IMR-90 (cell line): ENCODE measurements at places on chromosomes 12 and 14. TPM values are rescaled to one million over a fixed set of nuclear protein-coding genes. Genes with fewer than 3 reads are reported as not detected.

DNA sequence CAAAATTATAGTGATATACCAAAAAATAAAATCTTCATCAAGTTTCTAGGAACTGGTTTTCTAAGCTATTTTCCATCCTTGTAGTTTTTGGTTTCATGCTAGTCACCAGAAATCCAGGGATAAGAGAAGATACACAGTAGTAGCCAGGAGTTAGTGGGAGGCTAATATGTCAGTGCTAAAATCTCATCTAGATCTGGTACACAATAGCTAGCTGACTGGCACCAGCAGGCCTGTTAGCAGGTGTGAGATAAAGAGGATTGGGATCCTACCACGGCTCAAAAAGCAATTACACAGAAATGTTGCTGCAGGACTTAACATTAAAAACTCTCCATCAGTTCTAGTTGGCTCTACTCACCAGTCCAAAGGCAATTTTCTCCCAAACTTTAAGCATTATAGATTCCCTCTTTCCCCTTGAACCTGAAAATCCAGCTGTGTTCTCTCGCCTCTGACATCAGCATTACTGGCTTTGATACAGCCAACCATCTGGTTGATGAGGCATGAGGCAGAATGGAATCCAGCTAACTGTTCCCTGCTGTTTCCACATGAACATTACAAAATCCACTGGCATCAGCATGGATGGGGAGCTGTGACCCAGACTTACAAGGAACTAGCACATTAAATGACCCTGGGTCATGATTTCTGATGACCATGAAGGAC, 41.8 kb upstream of the CCDC196 start:
- H3K27me3 ChIP-seq: no peaks in the 10 kb centered on the region
- H3K27ac ChIP-seq: no peak overlapping the region
- H3K36me3 ChIP-seq: no peaks in the 10 kb centered on the region
- DNase-seq: peak; percentile 1

The FAM186B gene
- total RNA-seq: 0.18 and 0.28 TPM in 2 replicates

- H3K36me3 ChIP-seq: peaks cover 11% of the 10 kb centered on the region
- DNase-seq: peak; percentile 74
- H3K27me3 ChIP-seq: no peaks in the 10 kb centered on the region
- no peak overlapping the region for H3K4me3 ChIP-seq
- peaks cover 6% of the 10 kb centered on the region for H3K4me1 ChIP-seq
- H3K27ac ChIP-seq: peak overlapping the region; percentile 71
Measured at GRCh38 chr12:64039281-64039871, 182.7 kb downstream of the KICS2 start.

DNA sequence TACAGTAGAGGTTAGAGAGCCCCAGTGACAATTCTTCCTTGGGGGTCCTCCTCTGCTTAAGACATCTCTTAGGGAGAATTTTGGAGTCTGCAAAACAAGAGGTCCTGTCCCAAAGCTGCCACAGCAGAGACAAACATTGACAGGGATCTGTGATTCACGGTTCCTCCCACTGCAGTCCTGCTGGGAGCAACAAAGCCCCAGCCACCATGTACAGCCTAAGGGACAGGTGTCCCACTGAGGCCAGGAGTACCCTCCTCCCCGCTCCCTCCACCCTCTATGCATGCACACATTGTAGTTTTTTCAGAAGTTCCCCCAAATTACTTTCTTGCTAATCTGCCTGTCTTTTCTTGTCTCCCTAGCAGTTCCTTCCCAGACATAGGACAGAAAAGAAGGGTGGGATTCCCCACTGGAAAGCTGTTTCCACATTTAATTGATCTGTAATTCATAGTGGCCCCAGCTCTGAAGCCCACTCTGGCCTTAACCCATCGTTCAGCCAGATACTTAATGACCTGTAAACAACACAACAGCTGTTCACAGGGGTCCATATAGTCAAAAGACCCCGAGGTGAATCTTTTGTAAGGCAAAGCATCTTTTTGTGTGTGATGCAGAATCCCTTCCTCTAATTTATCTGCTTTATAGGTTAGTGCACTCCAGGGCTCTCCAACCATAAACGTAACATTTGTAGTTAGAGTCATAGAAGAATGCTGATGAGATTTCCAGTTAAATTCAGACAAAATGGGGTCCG, 13.9 kb upstream of the PRICKLE1 start:
- H3K4me1 ChIP-seq: no peaks in the 10 kb centered on the region; the same call in 1 of the 2 replicates
- no peak overlapping the region for H3K4me3 ChIP-seq
- DNase-seq: no peak
- H3K36me3 ChIP-seq: no peaks in the 10 kb centered on the region
- no peak overlapping the region for H3K27ac ChIP-seq

The CCDC175 gene
- not detected in 2 replicates for total RNA-seq

- no peaks in the 10 kb centered on the region for H3K4me1 ChIP-seq
- no peak overlapping the region for H3K27ac ChIP-seq
- no peak for DNase-seq
- no peak overlapping the region for H3K4me3 ChIP-seq
- no peaks in the 10 kb centered on the region for H3K36me3 ChIP-seq
Measured at GRCh38 chr14:36746872-36747271, 85.2 kb downstream of the PAX9 start.

GRCh38 chr14:100841761-100842403, 16.0 kb downstream of the MEG3 start:
- no peak overlapping the region for H3K4me3 ChIP-seq
- H3K4me1 ChIP-seq: peaks cover 21% of the 10 kb centered on the region
- H3K36me3 ChIP-seq: peaks cover 64% of the 10 kb centered on the region
- no peaks in the 10 kb centered on the region for H3K27me3 ChIP-seq

DNA sequence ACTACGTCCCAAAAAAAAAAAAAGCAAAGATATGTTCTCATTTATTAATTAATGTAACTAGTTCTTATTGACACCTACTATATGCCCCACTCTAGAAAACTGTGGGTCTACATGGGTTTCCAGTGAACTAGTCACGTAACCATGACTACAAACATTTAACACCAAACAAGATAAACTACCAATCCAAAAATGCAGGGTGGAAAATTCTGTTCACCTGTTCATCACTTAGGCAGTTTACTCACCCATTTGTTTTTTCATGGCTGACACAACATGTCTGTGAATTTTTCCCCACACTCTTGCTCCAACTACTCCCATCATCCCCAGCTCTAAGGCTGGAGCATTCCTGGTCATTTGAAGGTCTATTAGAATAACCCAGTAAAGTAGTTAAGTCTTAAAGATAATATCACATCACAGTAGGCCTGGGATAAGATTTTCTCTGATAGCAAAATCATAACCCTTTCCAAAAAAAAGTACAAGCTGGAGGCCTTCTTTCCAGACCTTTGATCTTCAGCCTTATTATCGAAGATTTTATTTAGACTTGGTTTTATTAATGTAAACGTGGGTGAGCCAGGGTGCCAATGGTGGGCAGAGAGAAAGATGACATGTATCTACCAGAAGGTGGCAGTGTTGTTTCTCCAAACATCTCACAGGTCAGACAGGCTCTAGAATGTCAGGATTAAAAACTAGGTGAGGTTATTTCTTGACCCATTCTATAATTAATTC, 61.6 kb upstream of the DAAM1 start:
- peak; percentile 64 for DNase-seq
- H3K36me3 ChIP-seq: no peaks in the 10 kb centered on the region

DNA sequence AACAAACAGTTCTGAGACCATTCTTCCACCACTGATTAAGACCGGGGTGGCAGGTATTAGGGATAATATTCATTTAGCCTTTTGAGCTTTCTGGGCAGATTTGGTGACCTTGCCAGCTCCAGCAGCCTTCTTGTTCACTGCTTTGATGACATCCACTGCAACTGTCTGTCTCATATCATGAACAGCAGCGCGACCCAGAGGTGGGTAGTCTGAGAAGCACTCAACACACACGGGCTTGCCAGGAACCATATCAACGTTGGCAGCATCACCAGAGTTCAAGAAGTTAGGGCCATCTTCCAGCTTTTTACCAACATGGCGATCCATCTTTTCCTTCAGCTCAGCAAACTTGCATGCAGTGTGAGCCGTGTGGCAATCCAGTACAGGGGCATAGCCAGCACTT, 16.9 kb downstream of the AEBP2 start:
- no peak overlapping the region for H3K27ac ChIP-seq
- H3K4me3 ChIP-seq: no peak overlapping the region
- H3K27me3 ChIP-seq: no peaks in the 10 kb centered on the region
- H3K4me1 ChIP-seq: peaks cover 2% of the 10 kb centered on the region; the same call in 1 of the 2 replicates
- DNase-seq: no peak

- no peaks in the 10 kb centered on the region for H3K4me1 ChIP-seq
- H3K4me3 ChIP-seq: no peak overlapping the region
- peak; percentile 52 for DNase-seq
- H3K27ac ChIP-seq: no peak overlapping the region
Measured at GRCh38 chr14:67583711-67584644, 16.1 kb downstream of the PIGH start.

DNA sequence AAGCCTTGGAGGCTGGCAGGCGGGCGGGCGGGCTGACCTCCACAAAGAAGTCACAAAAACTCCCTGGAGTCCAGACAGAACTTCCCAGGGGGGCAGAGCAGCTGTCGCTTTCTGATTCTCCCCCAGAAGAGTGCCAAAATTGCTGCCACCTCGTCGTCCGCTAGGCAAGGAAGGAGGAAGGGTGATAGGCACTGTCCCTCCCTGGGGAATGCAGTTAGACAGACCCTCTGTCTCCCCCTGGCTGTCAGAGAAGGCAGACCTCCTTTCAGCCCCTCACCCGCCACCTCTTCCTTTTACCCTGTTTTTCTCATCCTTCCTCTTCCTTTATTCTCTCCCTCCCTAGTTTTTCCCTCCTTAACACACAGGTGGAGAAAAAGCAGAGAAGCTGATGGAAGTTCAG, 18.7 kb downstream of the GRIN2B start:
- H3K27ac ChIP-seq: no peak overlapping the region
- no peaks in the 10 kb centered on the region for H3K4me1 ChIP-seq
- H3K36me3 ChIP-seq: no peaks in the 10 kb centered on the region
- no peak overlapping the region for H3K4me3 ChIP-seq
- DNase-seq: no peak
- no peaks in the 10 kb centered on the region for H3K27me3 ChIP-seq

DNA sequence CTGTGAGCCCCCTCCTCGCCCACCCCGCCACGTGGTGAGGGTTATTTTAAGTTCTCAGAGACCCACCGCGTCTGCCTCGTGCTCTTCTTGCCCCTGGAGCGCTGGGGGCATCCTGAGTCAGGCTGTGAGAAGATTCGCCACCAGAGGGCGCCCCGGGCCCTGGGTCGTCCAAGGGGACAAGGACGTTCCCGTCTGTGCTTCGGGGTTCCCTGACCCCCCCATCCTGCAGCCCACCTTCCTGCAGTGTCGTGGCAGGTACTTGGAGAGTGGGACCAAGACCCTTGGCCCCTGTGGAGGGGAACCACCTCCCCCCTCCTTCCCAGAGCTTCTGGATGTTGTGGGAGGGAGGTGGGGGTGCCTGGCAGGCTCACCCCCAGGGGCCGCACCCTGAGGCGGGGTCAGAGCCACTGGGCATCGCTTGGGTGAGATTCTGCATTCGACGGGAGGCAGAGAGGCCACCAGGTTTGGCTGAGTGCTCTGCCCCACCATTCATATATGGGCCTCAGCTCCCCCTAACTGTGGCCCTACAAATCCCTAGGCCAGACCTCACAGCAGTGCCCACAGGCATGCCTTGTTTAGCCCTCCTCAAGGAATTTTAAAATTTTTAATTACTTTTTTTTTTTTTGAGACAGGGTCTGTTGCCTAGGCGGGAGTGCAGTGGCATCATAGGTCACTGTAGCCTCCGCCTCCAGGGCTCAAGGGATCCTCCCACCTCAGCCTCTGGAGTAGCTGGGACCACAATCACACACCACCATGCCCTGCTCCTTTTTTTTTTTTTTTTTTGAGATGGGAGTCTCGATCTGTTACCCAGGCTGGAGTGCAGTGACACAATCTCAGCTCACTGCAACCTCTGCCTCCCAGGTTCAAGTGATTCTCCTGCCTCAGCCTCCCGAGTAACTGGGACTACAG, 17.0 kb downstream of the RHOF start:
- H3K4me3 ChIP-seq: no peak overlapping the region
- DNase-seq: peak; percentile 44
- H3K27me3 ChIP-seq: no peaks in the 10 kb centered on the region
- peaks cover 3% of the 10 kb centered on the region for H3K4me1 ChIP-seq
- H3K36me3 ChIP-seq: peaks cover 11% of the 10 kb centered on the region; the same call in 1 of the 2 replicates
- H3K27ac ChIP-seq: no peak overlapping the region

The FOXN4 gene
- total RNA-seq: not detected in 2 replicates

DNA sequence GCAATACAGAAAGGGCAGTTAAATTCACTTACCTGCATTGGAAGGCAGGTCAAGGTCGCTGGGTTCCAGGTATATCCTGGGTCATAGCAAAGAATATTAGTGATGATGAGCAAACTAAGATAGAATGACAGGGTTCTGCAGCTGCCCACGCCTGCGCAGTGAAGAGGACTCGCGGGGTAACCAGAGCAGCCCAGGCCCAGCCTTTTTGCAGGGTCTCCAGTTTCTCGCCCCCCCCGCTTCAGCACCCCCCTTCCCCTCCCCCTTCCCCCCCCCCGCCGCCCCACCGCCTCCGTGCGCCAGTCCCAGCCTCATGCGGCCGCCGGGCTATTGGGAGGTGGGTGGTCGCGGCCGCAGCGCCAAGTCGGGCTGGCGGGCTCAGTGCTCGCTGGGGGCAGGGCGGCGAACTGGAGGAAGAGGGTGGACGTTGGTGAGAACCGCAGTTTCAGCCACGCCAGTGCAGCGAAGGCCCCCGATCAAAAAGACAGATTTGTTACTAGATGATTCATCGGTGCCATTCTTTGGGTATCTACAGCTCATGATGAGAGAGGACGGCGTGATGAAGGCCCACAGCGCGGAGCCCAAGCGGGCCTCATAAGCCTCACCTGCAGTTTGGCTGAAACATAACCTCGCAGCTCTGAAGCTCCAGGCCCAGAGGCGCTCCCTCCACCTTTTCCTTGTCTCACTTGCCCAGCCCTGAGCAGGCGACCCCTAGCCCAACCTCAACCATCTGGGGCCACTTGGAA, 20.2 kb downstream of the SLC2A3 start:
- H3K27me3 ChIP-seq: no peaks in the 10 kb centered on the region
- H3K4me3 ChIP-seq: peak overlapping the region; percentile 26; the same call in 1 of the 2 replicates
- H3K36me3 ChIP-seq: peaks cover 12% of the 10 kb centered on the region
- peaks cover 2% of the 10 kb centered on the region; the same call in 1 of the 2 replicates for H3K4me1 ChIP-seq
- H3K27ac ChIP-seq: no peak overlapping the region
- no peak for DNase-seq

DNA sequence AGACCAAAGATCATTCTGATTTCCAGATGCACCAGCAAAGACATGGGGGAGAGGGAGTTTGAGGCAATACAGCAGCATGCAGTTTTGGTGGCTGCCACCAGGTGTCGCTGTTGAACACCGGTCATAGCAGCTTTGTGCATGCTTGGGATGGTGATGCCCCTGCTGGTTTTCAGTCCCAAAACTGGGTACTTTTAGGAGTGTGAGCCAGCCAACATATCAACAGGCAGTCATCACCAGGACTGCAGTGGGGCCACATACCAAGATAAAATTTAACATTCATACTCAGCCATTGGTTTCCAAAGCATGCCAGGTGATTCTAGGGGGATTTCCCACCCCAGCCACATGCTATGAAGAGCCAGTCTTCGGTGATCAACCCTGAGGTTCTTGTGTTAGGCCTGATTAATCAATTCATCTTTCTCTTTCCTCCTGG, 64.2 kb downstream of the PHETA1 start:
- DNase-seq: no peak
- H3K4me3 ChIP-seq: no peak overlapping the region
- peaks cover 1% of the 10 kb centered on the region; the same call in 1 of the 2 replicates for H3K27me3 ChIP-seq
- no peak overlapping the region for H3K27ac ChIP-seq
- H3K4me1 ChIP-seq: no peaks in the 10 kb centered on the region
- H3K36me3 ChIP-seq: no peaks in the 10 kb centered on the region

The RNASE3 gene
- not detected in 2 replicates for total RNA-seq
